ENCODE measurements at places on chromosomes 7 and 10.

GRCh38 chr10:118701529-118702323, 53.0 kb downstream of the CACUL1 start:
- DNase-seq, result no peak

- no peak for DNase-seq
Observed at GRCh38 chr7:108109221-108109908, 20.8 kb downstream of the LAMB4 start.

- no peak for DNase-seq
Observed at GRCh38 chr10:113080925-113081229, 130.8 kb downstream of the TCF7L2 start.

GRCh38 chr7:47651355-47652317, 69.7 kb upstream of the TNS3 start:
- DNase-seq, result no peak

DNA sequence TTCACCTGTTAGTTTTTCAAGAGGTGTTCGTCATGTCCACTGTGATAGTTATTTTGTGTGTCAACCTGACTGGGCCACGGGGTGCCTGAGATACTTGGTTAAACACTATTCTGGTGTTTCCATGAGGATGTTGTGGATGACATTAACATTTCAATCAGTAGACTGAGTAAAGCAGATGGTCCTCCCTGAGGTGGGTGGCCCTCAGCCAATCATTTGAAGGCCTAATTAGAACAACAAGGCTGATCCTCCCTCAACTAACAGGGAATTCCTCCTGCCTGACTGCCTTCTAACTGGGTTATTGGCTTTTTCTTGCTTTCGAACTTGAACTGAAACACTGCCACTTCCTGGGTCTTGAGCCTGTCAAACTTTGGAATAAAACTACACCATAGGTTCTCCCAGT, 75.8 kb downstream of the ENO4 start:
- DNase-seq, result no peak

Measured in activated T-helper 1 cell treated with anti-CD3 and anti-CD28 coated beads, Interleukin-2, amount 50 U/mL, for 16 hours (primary cell).